Heart left ventricle (tissue), 16 donors: ENCODE measurements at places on chromosomes 4 and X. TPM values are rescaled to one million over a fixed set of nuclear protein-coding genes. Genes with fewer than 3 reads are reported as not detected.
A peak's percentile ranks its signal among the peaks of the same experiment; 100 is the strongest.

GRCh38 chr4:15451866-15452765, 17.6 kb upstream of the CC2D2A start:
- DNase-seq, result no peak

DNA sequence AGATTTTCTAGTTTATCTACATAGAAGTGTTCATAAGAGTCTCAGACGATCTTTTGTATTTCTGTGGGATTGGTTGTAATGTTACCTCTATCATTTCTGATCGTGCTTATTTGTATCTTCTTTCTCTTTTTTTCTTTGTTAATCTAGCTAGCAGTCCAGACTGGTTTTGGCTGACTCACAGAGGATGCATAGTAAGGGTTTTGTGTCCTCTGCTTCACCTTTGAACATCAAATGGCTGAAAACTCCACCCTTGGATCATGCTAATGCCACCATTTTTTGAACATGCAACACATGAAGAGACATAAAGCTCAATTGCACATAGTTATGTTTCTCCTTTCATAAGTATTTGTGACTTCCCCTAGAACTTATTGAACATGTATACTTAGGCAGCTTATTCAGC, 22.8 kb downstream of the TMPRSS11A start:
- no peak for DNase-seq

- peak; percentile 42 for DNase-seq
Observed at GRCh38 chr4:40731792-40732245, 17.9 kb upstream of the NSUN7 start.

GRCh38 chrX:119389871-119390501, 9.2 kb upstream of the SLC25A43 start:
- no peak for DNase-seq

DNA sequence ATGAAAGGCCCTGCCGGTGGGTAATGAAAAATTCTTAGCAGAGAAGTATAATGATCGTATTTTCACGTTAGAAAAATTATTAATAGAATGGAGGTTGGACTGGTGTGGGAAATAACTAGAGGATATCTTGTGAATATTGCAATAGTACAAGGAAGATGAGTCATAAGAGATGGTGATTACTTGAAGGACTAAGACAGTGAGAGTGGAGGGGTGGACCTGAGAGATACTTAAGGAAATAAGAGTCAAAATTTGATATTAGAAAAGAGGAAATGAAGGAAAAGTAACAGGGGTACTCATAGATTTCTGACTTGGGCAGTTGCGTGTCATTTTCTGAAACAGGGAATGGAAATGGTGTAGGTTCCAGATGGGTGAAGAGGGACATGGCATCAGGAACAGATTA, 1.7 kb upstream of the USP53 start:
- DNase-seq, result no peak

DNA sequence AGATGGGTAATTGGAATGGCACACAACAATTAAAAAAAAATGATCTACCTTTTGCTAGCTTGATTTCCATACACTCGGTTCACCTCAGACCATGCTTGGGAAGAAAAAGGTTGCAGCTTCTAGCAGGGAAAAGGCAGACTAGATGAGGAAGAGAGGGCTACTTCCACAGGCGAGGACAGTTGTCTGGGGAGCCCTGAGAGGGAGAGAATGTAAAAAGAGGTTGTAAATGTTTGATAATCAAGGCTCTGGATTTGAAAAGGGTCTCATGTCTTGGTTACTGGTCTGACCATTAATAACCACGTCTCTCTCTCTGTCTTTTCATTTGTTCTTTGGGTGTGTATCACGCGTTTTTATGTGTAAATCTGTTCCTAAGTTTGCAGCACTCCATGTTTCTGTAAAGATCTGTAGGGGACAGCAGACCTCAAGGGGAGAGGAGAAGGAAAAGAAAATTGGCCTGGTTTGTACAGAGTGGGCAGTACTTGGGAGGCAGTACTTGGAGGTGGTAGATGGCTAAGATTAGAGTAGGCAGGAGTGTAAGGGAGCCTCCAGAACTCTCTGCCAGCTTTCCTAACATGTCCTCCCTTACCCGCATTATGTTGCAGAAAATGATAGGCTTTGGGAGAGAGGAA, 750 bp downstream of the ARMCX5 start:
- DNase-seq, result no peak

- no peak for DNase-seq
Observed at GRCh38 chrX:150478496-150479492, 89.6 kb upstream of the MTM1 start.

Gene FGF13
- 1.4 TPM for polyA plus RNA-seq

Gene GATA1
- polyA plus RNA-seq, result not detected
